ENCODE measurements at places on chromosomes 6 and 20.

DNA sequence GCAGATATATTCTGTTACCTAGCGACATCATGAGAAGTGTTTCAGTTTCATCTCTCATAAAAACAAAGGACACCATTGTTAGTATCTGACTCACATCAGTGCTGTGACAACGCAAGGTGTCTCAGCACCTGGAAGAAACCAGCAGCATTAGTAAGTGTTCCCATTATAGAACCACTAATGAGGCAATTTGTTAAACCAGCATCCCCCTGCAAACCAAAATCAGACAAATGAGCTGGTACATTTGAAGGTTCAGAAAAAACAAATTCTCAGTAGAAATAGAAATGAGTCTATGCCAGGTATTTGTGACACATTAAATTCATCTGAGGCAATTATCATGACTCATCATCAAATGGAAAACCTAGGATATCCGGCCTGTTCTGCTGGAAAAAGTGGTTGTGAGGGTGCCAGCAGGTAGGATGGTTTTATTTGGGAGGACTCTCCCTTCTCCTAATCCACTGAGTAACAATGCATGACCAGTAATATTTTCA is 151.7 kb downstream of the TMEM200A start:
- DNase-seq, result no peak

DNA sequence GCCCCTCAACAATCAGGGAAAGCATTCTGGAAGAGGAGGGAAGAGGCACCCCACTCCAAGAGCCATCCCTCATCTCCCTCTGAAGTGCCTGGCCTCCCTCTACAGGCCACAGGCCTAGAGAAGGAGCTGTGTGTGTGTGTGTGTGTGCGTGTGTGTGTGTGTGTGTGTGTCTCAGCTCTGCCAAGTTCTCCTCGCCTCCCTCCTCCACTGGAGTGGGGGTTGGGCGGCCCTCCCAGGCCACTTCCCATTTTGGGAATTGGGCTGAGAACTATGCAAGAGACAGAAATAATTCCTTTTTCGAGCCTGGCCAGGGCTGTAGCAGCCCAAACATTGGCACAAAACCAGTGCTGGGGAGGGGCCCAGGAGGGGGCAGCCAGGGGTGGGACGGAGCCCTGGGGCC is 35.7 kb downstream of the KCNB1 start:
- no peak for DNase-seq

DNA sequence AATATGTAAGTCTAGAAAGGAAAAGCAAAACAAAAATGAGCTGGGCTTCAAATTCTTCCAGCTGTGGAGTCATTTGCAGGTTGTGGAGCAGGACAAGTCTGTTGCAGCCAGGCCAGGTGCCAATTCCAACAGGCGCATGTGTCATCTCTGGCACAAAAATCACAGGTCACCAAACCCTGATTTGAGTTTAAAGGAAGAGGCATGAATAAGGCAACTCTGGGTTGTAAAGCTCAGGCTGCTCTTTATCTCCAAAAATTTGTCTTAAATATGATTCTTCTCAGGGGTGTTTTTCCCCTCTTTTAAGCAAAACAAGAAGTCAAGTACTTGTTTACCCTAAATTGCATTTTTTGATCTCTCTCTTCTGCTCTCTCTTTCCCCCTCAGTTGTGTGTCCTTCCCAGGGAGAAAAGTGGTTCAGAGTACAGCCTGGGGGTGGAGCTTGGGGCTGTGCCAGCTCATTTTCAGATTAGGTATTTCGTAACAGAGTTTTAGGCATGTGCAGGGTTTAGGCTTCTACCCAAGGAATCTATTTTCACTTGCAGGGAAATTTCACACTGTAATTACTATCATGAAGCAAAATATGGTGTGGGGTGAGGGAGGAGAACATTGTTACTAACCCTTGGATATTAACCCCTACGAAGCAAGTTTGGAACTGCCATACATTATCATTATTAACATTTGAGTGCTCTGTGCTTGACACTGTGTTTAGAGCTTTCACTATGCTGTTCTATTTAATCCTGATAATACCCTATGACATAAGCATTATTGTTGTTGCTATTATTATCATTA is 8.3 kb upstream of the NCOA3 start:
- no peak for DNase-seq

DNA sequence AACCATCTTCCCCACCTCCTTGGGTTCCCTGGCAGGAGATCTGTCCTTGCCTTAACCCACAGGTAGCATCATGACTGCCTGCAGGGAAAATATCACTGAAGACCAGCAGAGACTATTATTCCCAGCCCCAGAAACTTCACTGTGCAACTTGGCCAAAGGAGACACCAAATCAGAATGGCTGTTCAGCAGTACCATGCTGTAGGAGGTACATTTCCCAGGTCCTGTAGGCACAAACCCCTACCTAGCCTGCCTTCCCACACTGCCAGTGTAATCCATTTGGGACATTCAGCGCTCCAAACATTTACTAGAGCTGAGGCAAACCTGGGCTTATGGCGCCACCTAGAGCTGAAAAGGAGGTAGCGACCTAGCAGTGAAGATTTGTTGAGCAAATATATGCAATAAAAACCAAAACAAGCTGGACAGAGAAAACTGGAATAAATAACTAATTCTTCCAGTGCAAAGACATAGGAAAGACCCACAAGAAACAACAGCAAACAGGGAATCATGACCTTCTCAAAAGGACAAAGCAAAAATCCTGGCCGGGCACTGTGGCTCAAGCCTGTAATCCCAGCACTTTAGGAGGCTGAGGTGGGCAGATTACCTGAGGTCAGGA is 60.3 kb downstream of the VTA1 start:
- DNase-seq, result peak; percentile 5

GRCh38 chr20:10551732-10552724 is 116.9 kb downstream of the SLX4IP start:
- no peak for DNase-seq

GRCh38 chr20:62692176-62692575 is 16.5 kb upstream of the NTSR1 start:
- no peak for DNase-seq

DNA sequence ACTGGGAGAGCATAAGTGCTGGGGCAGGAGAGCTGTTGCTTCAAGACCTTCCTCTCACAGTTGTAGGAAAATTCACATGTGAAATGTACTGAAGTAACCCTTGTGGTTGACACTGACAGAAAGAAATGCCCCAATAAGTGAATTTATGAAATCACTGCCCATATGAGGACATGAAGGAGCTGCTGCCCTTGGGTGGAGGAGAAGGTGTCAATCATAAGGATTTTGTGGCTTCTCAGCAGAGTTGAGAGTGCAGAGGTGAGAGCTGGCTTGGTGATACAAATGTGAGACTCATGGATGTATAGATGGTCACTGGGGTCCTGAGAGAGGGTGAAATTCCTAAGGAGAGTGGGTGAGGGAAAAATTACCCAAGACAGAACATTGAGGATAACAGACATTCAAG is 33.9 kb upstream of the CMTR1 start:
- no peak for DNase-seq

DNA sequence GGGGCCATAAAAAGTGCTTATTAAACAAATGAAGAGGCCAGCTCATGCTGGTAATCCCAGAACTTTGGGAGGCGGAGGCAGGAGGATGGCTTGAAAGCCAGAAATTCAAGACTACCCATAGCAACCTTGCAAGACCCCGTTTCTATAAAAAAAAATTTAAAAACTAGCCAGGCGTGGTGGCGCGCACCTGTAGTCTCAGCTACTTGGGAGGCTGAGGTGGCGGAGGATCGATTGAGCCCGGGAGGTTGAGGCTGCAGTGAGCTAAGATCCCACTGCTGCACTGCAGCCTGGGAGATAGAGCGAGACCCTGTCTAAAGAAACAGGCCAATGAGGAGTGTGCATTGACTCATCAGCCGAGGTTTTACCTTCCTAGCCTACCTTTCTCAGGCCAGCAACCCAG is 15.2 kb downstream of the NPEPL1 start:
- DNase-seq, result no peak

- DNase-seq, result no peak
Measured at GRCh38 chr20:57653910-57654309, 33.7 kb upstream of the ZBP1 start.

DNA sequence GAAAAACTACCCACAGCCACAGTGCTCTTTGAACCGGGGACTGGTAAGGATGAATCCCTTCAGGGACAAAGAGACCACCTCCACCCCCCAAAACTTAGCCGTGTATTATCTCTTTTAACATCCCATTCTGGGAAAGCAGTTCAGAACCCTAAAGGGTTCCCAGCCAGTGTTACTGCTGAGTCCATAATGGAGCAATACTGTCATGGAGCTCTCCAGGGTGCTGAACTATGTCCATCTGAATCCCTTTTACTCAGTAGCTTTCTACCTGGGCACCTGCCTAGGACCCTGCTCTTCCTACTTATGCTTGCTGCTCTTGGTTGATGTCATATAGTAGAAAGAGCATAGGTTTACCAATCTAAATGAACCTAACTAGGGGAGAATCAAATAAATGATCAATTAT is 22.3 kb upstream of the SAYSD1 start:
- no peak for DNase-seq

DNA sequence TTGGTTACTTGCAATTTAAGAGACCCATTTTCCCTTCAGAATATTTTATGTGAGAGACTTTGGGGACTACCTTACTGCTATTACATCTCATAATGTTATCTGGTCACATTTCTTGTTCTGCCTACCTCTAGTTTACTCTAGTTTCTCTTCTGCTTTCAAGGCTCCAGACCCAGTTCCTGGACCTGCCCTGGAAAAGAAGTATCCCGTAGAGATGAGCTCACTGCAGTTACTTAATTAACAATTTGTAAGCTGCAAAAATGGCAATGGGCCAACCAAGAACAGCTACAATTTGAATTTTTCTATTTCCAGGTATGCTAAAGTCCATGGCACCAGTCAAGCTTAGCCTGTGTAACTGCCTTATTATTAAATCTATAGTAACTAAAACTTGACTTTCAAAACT is 25.0 kb downstream of the TAB2 start:
- DNase-seq, result no peak

GRCh38 chr20:50629670-50630045 is 61.7 kb downstream of the RIPOR3 start:
- no peak for DNase-seq

DNA sequence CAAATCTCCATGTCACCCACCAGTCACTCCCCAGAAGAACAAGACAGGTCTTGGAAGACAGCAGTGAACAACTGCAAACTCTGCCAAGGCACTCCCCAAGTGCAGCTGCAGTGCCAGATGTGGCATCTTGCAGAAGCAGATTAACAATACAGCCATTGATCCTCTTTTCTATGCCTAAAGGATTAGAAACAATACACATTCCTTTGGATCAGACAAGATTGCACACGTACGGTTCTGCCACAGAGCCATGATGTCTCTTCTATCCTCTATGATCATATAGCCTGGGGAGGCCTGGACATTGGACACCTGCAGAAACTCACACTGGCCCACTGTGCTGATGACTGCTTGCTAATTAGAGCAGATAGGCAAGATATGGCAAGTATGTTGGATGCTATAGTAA is 155.9 kb downstream of the MYLK4 start:
- DNase-seq, result no peak

GRCh38 chr6:37759221-37760144 is 60.0 kb upstream of the ZFAND3 start:
- DNase-seq, result no peak

- no peak for DNase-seq
Measured at GRCh38 chr6:133173276-133173675, 67.9 kb upstream of the EYA4 start.

DNA sequence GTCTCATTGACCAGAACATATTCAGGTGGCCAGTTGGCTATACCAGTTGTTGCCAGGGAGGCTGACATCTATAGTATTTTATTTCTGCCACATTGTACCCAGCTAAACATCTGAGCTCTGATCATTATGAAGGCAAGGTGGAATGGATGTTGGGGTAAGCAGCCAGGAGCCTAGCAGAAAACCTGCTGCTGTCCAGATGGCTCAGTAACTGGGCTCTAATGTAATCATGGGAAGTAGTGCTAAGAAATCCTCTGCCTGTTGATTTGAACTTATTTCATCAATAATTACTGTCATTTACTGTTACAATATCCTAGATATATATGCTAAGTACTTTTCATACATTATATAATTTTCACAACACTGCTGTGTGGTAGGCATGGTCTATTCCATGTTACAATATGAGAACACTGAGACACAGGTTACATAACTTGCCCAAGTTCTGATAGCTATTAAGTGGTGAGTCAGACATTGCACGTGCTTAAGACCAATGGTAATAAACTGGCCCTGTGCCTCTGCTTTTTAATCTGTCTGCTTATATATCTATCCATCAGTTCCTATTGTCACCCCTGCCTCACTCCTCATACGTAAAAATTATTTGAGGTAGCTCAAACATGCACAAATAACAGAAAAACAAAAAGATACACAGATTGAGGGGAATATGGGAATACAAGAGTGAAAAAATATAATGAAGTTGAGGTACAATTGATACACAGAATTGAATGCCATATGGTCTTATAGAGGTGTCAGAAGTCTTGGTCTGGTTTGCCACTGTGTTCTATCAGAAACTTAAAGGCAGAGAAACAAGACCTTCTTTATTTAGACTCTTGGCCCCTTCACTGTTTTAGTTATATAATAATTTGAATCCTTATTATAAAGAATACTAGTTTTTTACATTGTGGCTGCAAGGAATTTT is 25.2 kb downstream of the TBPL1 start:
- DNase-seq, result no peak

DNA sequence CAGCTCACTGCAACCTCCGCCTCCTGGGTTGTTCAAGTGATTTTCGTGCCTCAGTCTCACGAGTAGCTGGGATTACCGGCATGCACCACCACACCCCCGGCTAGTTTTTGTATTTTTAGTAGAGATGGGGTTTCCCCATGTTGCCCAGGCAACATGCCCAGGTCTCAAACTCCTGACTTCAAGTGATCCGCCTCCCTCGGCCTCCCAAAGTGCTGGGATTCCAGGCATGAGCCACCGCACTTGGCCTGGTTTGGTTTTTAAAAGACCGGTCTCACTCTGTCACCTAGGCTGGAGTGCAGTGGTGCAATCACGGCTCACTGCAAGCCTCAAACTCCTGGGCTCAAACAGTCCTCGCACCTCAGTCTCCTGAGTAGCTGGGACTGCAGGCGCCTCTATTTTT is 40.1 kb downstream of the VSTM2L start:
- no peak for DNase-seq

DNA sequence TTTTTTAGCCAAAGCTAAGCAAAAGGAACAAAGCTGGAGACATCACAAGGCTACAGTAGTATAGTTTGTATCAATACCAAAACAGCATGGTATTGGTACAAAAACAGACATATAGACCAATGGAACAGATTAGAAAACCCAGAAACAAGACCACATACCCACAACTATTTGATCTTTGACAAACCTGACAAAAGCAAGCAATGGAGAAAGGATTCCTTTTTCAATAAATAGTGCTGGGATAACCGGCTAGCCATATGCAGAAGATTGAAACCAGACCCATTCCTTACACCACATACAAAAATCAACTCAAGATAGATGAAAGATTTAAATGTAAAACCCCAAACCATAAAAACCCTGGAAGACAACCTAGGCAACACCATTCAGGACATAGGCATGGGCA is 5.0 kb downstream of the RFPL4B start:
- no peak for DNase-seq

GRCh38 chr20:58808271-58809046 is 42.2 kb downstream of the GNAS-AS1 start:
- no peak for DNase-seq

GRCh38 chr6:112434896-112435435 is 87.8 kb downstream of the RFPL4B start:
- DNase-seq, result no peak

GRCh38 chr6:140434761-140435160 is 1060.3 kb upstream of the CITED2 start:
- DNase-seq, result no peak

- peak; percentile 10 for DNase-seq
Measured at GRCh38 chr6:116444092-116444491, 17.1 kb upstream of the CALHM6 start.

GRCh38 chr6:75381877-75382633 is 97.5 kb upstream of the TMEM30A start:
- DNase-seq, result no peak

- DNase-seq, result no peak
Measured at GRCh38 chr20:36967636-36968035, 16.1 kb upstream of the SAMHD1 start.

Data from Panc1 (cell line).